ENCODE measurements at places on chromosomes 16 and 17.

DNA sequence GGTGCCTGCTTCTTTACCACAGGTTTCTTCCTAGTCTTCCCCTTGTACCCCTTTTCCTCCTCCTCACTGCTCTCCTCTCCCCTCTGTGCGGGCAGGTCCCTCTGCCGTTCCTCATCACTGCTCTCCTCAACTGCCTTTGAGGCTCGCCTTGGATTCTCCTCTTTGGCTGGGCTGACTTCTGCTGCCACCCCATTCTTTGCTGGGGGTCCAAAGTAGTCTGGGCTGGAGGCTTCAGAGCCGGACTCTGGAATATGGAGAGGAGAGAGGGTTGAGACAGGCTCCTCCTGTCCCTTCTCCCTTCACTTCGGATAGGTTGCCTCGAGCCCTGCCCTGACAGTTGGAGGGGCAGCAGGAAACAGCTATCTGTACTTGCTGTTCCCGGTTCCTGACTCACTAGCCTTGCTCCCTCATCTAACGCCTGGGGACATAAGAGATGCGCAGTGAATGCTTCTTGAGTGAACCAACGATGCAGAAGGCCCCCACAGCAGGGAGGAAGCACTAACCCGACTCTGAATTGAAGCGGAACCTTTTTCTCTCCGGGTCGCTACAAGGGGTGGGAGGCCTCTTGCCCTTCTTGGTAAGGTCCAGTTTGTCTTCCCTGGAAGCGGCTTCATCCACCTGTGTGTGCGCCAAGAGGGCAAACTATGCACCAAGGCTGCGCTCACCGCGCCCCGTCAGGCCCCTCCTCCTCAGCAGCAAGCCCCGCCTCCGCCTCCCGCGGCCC, 655 bp downstream of the HIRIP3 start:
- peak; percentile 16 for DNase-seq

DNA sequence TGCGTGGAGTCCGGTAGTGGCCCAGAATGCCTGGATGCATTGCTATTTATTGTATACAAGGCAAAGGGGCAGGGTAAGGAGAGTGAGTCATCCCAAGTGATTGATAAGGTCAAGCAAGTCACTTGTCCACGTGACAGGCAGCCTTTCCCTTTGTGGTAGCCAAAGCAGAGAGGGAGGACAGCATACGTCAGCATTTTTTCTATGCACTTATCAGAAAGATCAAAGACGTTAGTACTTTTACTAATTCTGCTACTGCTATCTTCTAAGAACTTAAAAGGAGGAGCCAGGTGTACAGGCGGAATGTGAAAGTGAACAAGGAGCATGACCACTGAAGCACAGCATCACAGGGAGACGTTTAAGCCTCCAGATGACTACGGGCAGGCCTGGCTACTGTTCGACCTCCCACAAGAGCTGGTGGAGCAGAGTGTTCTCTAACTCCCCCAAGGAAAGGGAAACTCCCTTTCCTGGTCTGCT, 47.9 kb upstream of the ARL4D start:
- DNase-seq = no peak

DNA sequence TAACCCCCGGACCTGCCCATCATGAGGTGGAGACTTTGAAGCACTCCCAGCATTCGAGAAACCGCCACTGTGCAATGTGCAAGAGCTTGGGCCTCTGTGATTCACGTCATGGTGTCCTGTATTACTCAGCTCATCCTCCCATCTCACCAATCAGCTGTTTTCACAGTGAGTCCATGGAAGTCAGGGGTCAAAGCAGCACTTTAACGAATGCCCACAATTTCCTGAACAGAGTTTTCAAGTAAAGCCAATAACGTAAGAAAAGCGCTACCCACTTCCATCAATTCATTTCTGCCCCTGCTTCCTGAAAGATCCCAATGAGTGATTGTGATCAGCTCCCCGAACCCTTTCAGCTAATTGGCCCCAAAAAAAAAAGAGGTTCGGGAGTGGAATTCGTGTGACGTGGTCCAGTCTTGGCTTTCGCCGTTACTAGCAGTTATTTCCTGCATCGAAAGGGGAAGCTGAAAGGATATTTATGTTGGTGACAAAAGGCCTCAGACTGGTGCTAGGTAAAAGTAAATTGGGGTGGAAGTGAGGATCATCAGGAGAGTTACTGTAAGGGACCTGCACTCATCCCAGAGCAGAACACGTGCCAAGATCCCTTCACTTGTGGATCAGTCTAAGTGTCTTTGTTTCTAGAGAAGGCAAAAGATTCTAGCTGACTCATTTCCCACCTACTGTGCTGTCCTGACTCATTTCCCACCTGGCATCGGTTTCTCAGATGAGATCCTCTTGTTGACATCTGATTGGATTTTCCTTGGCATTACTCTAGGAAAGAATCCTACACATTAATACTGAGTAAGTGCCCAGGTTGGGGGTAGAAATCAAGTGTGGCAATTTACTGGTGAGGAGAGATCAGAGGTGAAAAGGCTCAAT, 136.7 kb upstream of the NUDT7 start:
- DNase-seq = no peak

DNA sequence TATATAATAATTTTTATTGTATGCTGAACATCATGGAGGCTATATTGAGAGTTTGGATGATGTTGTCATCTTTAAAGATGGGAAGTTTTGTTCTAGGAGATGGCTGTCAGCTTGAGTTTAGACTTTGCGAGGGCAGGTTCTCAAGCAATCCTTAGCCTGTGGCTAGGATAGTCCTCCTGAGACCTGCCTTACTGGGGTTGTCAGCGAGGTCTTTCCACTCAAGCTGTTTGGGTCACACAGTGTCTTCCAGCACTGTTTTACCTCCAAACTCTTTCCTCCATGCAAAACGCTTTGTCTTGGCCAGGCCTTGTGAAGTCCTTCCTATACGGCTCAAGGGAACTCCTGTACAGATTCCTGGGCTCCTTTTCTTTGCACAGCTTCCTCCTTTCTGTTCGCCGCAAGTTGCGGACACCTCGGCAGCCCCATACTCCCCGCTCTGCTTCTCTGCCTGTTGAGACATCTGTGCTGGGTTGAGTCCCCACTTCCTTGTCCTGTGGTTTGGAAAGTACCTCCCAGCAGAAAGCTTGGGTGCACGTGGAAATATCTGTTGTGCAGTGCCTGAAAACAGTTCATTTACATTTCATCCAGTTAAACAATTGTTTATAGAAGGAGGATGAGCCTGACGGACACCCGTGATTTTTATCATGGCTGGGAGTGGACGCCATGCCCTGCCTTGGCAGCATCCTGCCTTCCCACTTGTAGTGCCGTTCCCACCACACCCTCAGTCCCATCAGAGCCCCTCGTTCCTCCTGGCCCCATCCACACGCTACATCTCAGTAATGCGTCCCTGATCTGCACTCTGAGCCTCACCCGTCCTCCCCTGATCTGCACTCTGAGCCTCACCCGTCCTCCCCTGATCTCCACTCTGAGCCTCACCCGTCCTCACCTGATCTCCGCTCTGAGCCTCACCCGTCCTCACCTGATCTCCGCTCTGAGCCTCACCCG, 55.0 kb upstream of the CBFA2T3 start:
- no peak for DNase-seq

GRCh38 chr17:19301973-19302372, 60.5 kb downstream of the B9D1 start:
- no peak for DNase-seq

DNA sequence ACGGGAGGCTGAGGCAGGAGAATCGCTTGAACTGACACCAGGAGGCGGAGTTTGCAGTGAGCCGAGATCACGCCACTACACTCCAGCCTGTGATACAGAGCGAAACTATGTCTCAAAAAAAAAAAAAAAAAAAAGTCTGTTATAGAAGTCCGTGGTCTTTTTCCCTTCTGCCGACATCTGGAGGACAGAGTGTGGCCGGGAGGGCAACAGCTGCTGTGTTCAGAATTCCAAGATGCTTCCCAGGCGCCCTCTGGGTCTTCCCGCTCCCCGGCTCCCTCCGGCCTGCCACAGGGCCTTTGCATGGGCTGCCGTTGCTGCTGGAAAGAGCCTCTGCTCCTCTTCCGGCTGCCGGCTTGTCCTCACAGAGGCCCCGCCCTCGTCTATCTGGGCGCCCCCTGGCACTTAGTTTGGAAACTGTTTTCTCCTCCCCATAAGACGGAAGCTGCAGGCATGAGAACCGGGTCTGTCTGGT, 2.4 kb upstream of the CACNA1H start:
- DNase-seq = no peak

- DNase-seq = no peak
Measured at GRCh38 chr16:11051879-11052808, 107.8 kb downstream of the CLEC16A start.

GRCh38 chr16:30414159-30414558, 6.8 kb downstream of the ZNF771 start:
- DNase-seq = no peak

GRCh38 chr16:79985606-79986005, 385.1 kb upstream of the MAF start:
- DNase-seq = no peak

- DNase-seq = peak; percentile 17
Measured at GRCh38 chr16:12057266-12057665, 80.7 kb downstream of the SNX29 start.

GRCh38 chr17:50883850-50884438, 17.8 kb upstream of the TOB1 start:
- no peak for DNase-seq

- no peak for DNase-seq
Measured at GRCh38 chr16:2881783-2882649, 999 bp upstream of the FLYWCH2 start.

DNA sequence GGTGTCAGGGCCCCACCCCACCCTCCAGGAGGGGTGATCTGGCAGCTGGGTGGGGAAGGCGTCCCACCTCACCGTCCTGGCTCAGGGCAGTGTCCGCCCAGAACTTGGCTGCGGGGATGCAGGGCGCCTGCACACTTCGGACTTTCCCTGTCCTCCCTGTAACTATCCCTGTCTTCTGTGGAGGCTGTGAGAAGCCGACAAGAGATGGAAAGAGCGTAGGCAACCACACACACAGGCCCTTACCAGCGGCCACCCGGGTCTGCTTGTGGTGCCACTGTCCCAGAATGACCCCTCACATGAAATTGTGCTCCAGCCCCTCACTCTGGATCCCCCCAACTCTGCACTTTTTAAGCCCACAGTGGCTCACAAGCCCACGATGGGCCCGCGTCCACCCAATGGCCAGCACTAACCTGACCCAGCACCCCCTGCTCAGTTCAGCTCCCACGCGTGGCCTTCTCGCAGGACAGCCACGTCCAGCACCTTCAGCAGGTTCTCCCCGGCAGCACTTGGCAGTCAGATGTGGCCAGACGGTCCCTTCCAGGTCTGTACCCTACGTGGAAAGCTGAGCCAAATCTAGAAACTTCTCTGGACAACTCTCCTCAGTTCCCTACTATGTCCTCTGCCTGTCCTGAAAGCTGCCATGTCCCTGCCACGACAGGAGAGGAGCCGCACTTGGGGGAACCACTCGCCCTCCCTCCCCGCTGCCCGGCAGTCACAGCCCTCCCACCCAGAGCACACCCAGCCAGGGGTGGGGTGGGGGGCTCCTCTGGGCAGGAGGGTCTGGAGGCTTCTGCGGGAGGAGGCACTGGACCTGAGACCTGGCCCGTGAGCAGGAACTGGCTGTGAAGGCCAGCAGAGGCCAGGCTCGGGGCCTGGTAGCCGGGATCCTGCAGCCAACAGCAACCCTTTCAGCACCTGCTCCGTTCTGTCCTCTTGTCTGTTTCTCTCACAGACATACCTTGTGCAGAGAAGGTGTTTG, 38.0 kb downstream of the PEMT start:
- no peak for DNase-seq

GRCh38 chr17:77887464-77888241, 70.8 kb upstream of the TNRC6C start:
- DNase-seq = no peak

- DNase-seq = no peak
Measured at GRCh38 chr16:68762996-68763756, 26.1 kb downstream of the CDH1 start.

DNA sequence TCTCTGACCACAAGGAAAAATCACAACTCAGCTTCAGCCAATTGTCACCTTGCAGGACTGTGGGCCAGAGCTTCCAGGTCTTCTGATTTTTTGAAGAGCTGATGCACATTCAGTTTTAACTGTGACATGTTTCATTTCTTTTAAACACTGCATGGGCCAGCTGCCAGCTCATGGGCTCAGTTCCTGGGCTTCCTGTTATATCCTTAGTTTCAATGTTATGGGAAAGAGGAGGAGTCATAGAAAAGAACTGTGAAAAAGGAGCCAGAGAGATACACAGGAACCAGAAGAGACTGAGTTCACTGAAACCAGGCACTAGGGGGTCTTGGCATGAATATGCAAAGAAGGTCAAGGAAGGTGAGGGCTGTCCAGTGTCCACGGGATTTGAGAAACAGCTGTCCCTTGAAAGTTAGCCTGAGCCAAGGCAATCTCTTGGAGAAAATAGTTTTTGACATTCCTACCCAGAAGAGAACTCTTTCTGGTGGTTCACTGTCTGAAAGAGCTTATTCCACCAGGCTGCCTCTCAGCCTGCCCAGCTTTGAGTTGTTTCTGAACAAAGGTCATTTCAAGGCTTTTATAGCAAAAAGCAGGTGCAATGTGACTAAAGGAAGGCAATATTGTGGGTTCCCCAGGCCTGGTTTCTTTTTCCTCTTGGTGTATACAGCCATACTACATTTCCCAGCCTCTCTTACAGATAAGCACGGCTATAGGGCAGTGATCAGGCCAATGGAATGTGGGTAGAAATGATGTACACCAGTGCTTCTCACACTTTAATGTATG, 10.5 kb downstream of the PDILT start:
- DNase-seq = no peak

DNA sequence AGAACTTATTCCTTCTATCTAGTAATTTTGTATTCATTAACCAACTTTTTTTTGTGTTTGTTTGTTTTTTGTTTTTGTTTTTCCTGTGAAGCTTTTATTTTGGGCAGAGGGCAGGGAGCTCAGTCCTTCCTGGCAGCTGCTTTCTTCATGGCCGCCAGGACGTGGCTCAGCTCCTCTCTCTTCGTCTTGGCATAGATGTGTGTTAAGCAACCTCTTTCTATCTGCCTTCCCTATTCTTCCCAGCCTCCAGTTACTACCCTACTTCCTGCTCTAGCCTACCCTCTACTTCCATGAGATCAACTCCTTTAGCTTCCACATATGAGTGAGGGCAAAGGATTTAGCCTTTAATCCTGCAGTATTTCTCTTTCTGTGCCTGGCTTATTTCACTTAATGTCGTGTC, 8.2 kb upstream of the BRD7 start:
- DNase-seq = no peak

DNA sequence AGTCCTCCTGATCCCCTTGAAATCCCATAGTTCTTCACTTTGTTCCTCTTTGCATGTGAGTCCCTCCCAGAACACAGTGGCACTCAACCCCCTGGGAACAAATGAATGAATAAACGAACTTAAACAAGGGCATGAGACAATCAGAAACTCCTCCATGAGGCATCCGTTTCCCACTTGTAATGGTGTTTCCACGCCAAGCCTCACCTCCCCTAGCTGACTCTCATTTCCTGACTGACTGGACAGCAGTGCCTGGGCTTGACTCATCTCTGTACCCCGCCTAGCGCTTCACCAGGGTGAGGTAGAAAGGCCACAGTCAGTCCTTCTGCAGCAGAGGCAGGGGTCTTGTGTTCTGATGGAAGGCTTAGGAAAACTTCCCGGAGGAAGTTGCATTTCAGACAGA, 14.2 kb downstream of the KIF1C start:
- no peak for DNase-seq

- DNase-seq = no peak
Measured at GRCh38 chr17:50830994-50831393, 4.4 kb upstream of the WFIKKN2 start.

- DNase-seq = no peak
Measured at GRCh38 chr17:77854759-77855745, 103.5 kb upstream of the TNRC6C start.

GRCh38 chr17:5800646-5801045, 216.3 kb upstream of the NLRP1 start:
- no peak for DNase-seq

Measured in GOT3 (cell line).